ENCODE measurements at places on chromosomes 2 and 18.

- no peak for DNase-seq
Measured at GRCh38 chr2:108553209-108553919, 19.1 kb downstream of the LIMS1 start.

- DNase-seq: no peak
Measured at GRCh38 chr2:209579230-209579749, 155.4 kb downstream of the MAP2 start.

DNA sequence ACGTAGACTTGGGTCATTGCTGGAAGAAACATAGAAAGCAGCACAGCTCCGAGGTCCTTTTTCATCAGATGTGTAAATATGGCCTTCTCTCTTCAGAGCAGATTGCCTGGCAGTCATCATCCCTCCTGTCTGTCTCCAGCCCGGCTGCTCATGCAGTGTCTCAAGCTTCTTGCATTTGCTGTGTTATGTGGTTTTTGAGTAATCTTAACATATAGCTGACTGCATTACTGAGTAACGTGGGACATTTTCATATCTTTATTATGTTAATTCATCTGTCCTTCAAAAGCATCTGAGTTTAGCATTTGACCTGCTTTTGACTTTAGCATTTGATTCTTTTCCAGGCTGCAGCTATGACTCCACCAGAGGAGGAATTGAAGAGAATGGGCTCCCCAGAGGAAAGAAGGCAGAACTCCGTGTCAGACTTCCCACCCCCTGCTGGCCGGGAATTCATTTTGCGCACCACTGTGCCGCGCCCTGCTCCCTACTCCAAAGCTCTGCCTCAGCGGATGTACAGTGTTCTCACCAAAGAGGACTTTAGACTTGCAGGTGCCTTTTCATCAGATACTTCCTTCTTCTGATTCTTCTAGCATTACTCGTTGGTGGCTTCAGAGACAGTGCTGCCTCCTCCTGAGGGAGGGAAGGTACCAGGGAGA, 116.2 kb downstream of the RAB3GAP1 start:
- DNase-seq: no peak

- DNase-seq: no peak
Measured at GRCh38 chr18:79553696-79554095, 125.9 kb upstream of the CTDP1 start.

DNA sequence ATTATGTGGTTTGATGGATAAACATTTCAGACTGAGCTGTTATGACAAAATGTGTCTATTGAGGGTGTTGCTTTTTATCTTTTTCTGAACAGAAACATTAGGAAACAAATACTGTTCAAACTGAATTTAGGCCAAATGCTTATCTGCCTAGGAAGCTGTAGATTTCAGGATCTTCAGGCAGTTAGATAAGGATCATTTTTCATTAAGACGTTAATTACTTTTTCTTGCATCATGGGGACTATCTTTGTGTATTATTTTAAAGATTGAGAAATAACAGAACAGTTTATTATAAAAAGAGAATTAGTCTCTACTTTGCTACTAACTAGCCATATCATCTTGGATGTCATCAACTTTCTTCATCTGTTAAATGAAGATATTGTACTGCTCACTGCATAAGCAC, 107.5 kb downstream of the TTC27 start:
- no peak for DNase-seq

DNA sequence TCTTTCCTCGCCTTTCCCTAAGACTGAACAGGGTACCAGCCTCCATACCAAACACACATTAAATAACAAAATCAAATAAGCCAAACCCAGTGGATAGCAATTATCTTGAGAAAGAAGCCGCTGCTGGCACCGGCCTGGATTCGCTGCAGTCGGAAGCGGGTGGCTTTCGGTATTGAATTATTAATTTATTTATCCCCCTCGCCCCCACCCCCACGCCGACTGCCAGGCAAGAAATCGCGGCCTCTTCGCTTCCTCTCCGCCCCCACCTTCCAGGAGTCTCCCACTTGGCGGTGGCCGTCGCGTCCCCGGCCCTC, 370 bp upstream of the ZNF804A start:
- no peak for DNase-seq

DNA sequence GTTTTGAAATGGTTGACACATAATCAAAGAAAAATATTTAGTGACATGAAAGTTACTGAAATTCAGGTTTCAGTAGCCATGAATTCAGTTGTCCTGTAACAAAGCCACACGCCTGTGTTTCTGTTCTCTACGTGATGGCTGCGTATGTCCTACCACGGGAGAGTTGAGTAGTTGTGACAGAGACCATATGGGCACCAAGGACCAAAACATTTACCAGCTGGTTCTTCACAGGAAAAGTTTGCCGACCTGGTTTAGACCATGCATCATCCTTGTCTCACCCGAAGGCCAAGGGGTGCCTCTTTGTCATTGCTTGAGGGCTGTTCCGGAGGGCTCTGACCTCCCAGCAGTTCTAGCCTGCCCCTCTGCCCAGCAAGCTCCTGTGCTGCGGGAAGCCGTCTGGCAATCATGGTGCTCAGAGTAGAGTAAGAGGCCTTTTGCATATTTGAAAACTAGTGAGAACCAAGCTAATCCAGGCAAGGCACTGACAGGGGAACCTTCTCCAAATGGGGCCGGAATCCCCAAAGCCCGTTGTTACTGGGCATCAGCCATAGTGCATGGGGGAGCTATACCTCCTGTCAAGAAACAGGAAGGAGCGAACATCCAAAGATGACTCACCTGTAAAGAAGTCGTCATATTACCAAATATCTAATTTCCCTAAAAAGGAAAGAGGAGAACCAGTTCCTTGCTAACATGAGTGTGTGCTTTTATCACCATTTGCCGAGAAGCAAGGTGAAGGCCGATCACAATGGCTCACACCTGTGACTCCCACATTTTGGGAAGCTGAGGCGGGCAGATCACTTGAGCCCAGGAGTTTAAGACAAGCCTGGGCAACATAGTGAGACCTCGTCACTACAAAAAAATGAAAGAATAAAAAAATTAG, 92.6 kb upstream of the RAB12 start:
- DNase-seq: no peak

- DNase-seq: no peak
Measured at GRCh38 chr2:101816598-101816997, 119.1 kb downstream of the MAP4K4 start.

GRCh38 chr18:37812961-37813360, 247.4 kb upstream of the CELF4 start:
- no peak for DNase-seq

DNA sequence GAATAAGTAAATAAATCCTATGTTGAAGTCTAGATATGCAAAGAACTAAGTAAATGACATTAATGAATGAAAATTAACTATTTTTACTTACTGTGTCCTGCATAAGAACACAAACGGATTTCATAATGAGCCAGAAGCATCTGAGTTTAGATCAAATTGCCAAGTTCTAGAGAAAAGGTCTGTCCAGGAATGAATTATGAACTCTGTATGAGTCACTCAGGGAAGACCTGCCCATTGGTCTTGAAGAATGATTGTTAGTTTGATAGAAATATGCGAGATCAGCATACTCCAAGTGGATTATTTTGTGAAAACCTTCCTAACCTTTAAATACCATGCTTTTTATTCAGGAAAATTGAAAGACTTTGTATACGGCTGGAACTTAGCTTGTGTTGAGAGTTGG, 189.5 kb downstream of the DOK6 start:
- DNase-seq: no peak

GRCh38 chr2:146776596-146776995, 1068.2 kb upstream of the ACVR2A start:
- no peak for DNase-seq

- DNase-seq: no peak
Measured at GRCh38 chr2:28164280-28164801, 228.3 kb upstream of the FOSL2 start.

GRCh38 chr2:197596766-197597165, 78.6 kb downstream of the RFTN2 start:
- no peak for DNase-seq

- DNase-seq: peak; percentile 34
Measured at GRCh38 chr18:76493213-76494161, 1.6 kb downstream of the ZNF516 start.

DNA sequence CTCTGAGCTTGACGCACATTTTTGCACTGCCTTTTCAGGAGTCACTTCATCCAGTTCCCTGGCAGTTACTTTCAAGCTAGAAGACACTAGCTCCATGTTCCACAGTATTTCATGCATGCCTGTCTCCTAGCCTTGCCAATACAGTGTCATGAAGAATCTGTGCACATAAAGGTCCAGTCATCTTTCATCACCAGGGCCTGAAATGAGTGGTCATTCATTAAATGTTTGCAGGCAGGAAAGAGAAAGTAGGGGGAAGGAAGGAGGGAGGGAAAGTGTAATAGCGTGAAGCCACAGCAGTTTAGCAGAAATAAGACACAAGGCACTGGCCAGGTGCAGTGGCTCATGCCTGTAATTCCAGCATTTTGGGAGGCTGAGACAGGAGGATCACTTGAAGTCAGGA, 92.4 kb upstream of the COPS8 start:
- no peak for DNase-seq

DNA sequence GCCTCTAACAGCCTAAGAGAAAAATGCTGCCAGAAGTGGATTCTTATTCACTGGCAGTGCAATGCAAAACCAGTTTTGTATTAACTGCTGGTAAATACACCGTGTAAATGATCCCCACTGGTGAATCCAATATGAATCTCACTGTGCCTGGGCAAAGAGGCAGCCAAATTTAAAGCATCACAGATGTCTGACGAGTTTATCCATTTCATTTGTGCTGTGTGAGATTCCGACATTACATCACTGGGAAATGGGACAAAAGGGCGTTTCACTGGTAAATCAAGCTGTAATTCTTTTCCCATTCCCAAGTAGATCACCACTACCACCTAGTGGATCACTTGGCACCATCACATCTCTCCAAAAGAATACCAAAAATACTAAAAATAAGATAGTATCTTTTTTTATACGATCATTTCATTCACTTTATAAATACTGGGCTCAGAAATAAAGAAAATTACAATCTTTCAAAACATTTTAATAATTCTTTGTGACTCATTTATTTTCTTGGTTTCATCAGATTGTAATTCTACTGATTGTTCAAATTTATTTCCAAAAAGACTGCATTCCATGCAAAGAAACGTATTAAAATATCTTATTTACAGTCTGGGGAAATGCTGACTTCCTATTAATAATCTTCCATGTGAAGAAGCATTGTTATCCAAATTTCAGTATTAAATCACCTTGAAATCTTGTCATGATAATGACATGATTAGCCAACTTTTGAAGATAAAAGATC, 125.6 kb downstream of the GRB14 start:
- no peak for DNase-seq

DNA sequence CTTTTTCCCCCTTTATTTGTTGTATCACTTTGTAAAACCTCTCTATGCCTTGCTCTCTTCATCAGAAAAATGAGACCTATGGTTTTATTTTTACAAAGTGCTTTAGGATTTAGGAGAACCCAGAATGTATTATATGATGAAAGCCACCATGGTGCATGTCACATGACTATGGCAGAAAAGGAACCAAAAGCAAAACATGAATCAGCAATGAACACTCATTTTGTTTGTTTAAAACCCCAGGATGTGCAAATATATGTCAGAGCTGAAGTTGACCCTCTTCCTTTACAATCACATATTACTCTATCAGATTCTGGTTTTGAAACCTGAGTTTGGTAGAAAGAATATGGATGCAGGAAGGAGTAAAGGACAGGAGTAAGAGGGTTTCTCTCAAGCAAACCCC, 70.0 kb downstream of the FIGN start:
- no peak for DNase-seq

GRCh38 chr2:187523325-187523724, 30.9 kb downstream of the TFPI start:
- no peak for DNase-seq
